ENCODE measurements at places on chromosomes 5 and 9.

DNA sequence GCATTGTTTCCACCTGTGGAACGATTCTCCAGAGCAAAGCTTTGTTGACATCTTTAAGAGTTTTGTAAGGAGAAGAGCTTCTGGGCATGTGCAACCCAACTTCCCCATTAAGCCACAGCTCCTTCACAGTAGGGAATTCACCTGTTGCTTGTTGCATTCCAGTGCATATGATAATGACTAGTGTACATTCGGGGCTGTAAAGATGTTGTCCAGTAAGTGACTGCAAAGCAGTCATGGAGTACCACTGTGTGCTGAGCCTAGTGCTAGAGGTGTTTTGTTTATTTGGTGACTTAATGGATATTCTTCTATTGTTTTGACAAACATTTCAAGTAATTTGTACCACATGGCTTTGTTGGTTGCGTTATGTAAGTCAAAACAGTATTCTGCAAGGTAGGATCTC is 12.8 kb downstream of the UGCG start:
- no peak for DNase-seq

- no peak for DNase-seq
Measured at GRCh38 chr9:137410891-137411249, 12.1 kb downstream of the EXD3 start.

GRCh38 chr5:150644514-150644913 is 4.1 kb downstream of the SYNPO start:
- DNase-seq, result no peak

GRCh38 chr5:1217596-1218206 is 7.5 kb upstream of the SLC6A18 start:
- peak; percentile 35 for DNase-seq

GRCh38 chr5:75869891-75870290 is 152.7 kb upstream of the POC5 start:
- DNase-seq, result no peak

GRCh38 chr5:40356248-40356647 is 323.5 kb upstream of the PTGER4 start:
- DNase-seq, result peak; percentile 68

- no peak for DNase-seq
Measured at GRCh38 chr5:1461396-1461795, 16.2 kb upstream of the SLC6A3 start.

DNA sequence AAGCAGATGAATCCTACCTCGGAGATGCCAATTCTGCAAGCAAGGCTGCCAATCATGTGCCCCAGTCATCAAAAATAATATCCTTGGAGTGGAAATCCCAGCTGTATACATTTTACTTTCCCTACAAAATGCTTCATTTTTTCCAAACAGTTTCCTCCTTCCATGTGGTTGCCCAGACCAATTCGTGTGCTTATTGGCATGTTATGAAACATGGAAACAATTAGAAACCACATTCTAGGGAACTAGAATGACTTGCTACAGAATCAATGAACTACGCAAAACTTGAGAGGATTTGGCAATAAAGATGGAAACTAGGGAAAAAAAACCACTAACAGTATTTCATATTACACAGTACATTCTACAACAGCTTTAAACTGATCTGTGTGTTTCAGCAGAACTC is 584.5 kb upstream of the DMAC1 start:
- DNase-seq, result peak; percentile 2

All from hematopoietic multipotent progenitor cell treated with erythropoietin and hydrocortisone succinate and interleukin-3 and kit ligand, for 4 days (in vitro differentiated cells).